ENCODE measurements at places on chromosomes 4 and X.
A peak's percentile ranks its signal among the peaks of the same experiment; 100 is the strongest.

GRCh38 chr4:7013175-7013574 lies 30.0 kb upstream of the TADA2B start:
- H3K27me3 ChIP-seq = no peaks in the 10 kb centered on the region
- H3K4me3 ChIP-seq = no peak overlapping the region
- H3K36me3 ChIP-seq = peaks cover 5% of the 10 kb centered on the region
- H3K4me1 ChIP-seq = no peaks in the 10 kb centered on the region
- H3K27ac ChIP-seq = no peak overlapping the region

GRCh38 chr4:80927420-80927819 lies 103.1 kb upstream of the BMP3 start:
- no peaks in the 10 kb centered on the region for H3K4me1 ChIP-seq
- H3K36me3 ChIP-seq = no peaks in the 10 kb centered on the region
- no peak overlapping the region for H3K27ac ChIP-seq
- H3K27me3 ChIP-seq = no peaks in the 10 kb centered on the region
- no peak for DNase-seq
- H3K4me3 ChIP-seq = no peak overlapping the region

- no peak for DNase-seq
- no peaks in the 10 kb centered on the region for H3K4me1 ChIP-seq
- H3K27me3 ChIP-seq = peaks cover 77% of the 10 kb centered on the region
- no peak overlapping the region for H3K27ac ChIP-seq
Measured at GRCh38 chrX:129981752-129982299, 609 bp upstream of the BCORL1 start.

DNA sequence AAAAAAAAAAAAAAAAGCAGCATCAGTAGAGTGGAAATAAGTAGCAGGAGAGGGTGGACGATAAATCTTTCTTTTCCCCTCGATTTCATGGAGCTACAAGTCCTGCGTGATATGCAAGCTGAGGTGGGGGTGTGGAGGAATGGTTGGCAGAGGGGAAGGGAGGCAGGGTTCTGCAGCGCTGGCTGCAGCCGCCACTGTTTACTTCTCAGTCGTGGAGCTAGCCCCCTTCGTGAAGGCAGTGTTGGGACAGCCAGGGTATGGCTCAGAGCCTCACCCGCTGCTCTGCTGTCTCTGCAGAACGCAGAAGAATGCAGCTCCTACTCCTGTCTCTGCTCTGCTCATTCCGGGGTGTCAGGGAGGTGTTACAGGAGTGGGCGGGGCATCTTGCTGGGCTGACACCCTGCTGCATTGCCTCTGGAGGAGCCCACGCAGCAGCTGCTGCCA lies 140.6 kb downstream of the GPM6A start:
- H3K27me3 ChIP-seq = no peaks in the 10 kb centered on the region
- H3K4me3 ChIP-seq = peak overlapping the region; percentile 31
- H3K36me3 ChIP-seq = no peaks in the 10 kb centered on the region
- DNase-seq = peak; percentile 69
- H3K4me1 ChIP-seq = peaks cover 27% of the 10 kb centered on the region
- no peak overlapping the region for H3K27ac ChIP-seq

DNA sequence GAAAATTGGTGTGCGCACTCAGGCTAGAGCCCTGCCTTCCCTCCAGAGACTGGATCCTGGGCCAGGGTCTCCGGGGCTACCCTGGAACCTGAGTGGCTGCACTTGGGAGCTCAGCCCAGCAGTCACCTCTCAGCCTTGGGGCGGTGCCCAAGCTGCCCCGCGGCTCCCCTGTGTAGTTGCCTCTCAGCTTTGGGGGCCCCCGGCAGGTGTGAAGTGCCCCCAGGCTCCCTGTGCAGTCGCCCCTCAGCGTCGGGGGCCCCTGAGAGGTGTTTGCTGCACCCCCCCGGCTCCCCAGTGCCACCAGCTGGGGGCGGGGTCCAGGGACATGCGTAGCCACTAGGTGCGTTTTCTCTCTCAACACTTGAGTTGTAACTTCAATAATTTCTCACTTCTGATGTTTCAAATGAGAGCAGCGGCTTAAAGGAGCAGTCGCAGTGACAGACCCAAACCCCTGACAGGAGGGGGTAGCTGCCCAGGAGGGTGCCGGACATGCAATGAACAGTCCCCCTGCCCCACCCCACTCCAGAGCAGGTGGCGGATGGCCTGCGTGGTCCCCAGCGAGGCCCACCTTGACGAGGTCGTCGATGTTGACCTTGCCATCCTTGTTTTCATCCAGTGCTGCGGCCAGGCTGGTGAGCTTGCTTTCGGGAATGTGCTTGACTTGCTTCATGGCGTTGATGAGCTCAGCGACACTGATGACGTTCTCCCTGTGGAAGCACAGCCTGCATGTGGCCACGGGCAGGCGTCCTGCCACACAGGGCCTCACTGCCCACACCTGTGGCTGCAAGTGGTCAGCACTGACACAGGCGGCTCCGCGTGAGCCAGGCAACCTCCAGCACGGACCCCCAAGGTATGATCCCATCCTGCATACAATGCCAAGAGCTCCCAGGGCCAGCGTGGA lies 22.3 kb downstream of the FGFR3 start:
- no peak for DNase-seq
- H3K27ac ChIP-seq = no peak overlapping the region
- no peaks in the 10 kb centered on the region for H3K27me3 ChIP-seq
- H3K4me1 ChIP-seq = no peaks in the 10 kb centered on the region
- H3K4me3 ChIP-seq = no peak overlapping the region

- no peaks in the 10 kb centered on the region for H3K36me3 ChIP-seq
- no peaks in the 10 kb centered on the region for H3K27me3 ChIP-seq
- H3K4me3 ChIP-seq = 0 out of 2 replicates have a peak overlapping the region, but pooled peaks have one; percentile 3
- DNase-seq = peak; percentile 85
- H3K4me1 ChIP-seq = peaks cover 14% of the 10 kb centered on the region
- peak overlapping the region; percentile 100 for H3K27ac ChIP-seq
Measured at GRCh38 chr4:68404153-68404552, 43.1 kb upstream of the TMPRSS11E start.

GRCh38 chr4:184978211-184978610 lies 40.1 kb upstream of the HELT start:
- DNase-seq = no peak
- no peak overlapping the region for H3K27ac ChIP-seq
- no peak overlapping the region for H3K4me3 ChIP-seq
- H3K36me3 ChIP-seq = no peaks in the 10 kb centered on the region

DNA sequence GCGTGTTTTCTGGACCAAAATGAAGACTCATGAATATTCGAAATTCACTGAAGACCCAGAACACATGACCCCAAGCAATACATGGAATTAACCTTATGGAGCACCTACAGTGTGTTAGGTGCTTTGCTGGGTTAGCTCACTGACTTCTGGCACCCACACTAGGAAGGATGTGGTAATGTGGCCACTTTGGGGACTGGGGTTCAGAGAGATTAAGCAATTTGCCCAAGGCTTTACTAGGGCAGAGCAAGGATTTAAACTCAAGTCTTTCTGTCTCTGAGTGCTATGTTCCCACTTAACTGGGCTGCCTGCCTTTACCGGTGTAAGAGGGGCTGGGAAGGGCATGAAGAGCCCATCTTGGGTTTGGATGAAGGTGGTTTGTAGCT lies 162.0 kb upstream of the ATP6AP2 start:
- no peak overlapping the region for H3K4me3 ChIP-seq
- H3K27me3 ChIP-seq = no peaks in the 10 kb centered on the region
- DNase-seq = no peak
- no peak overlapping the region for H3K27ac ChIP-seq
- H3K36me3 ChIP-seq = no peaks in the 10 kb centered on the region

DNA sequence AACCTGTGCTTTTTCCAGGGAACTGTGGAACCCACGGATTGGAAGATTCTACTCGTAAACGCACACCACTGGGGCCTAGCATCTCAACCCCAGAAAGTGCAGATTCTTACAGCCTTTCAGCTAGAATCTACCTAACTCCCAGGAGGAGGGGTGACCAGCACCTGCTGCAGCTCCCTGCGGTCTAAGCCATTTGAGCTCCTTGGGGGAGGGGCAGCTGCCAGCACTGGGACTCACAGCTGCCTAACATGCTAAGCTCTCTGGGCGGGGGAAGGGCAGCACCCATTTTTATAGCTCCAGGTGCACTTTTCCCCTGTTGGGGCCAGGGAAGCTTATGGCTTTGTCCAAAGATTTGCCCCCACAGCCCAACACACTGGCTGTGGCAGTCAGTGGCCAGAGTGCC lies 595.7 kb upstream of the EPHA5 start:
- no peak overlapping the region for H3K4me3 ChIP-seq
- H3K27me3 ChIP-seq = no peaks in the 10 kb centered on the region
- H3K27ac ChIP-seq = no peak overlapping the region
- H3K36me3 ChIP-seq = no peaks in the 10 kb centered on the region
- DNase-seq = peak; percentile 46

- H3K36me3 ChIP-seq = peaks cover 9% of the 10 kb centered on the region
- H3K4me1 ChIP-seq = no peaks in the 10 kb centered on the region
- H3K27me3 ChIP-seq = no peaks in the 10 kb centered on the region
Measured at GRCh38 chr4:182788201-182788600, 129.0 kb downstream of the DCTD start.

DNA sequence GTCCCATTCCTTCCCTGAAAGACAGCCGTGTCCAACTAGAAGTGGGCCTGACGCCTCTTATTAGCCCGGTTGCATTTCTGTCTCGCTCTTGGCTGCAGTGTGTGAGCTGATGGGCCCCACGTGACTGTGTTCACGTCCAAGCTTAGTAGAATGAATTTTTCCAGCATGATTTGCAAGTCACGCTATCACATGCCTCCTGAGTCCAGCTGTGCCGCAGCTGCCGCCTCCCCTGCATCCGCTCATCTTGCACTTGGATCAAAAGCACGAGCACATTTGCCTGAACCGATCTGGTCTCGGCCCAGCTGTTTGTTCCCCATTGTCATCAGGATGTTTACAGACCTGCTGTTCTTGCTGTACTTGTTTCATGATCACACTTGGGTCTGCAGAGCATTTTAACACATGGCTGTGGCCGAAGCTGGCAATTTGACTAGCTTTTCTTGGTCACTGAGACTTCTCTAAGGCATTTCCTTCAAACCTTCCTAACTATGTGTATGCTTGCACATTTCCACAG lies 126.5 kb downstream of the KIT start:
- no peaks in the 10 kb centered on the region for H3K27me3 ChIP-seq
- H3K36me3 ChIP-seq = no peaks in the 10 kb centered on the region

All from GM23338 (cell line).